ENCODE measurements at places on chromosomes 3 and 15.

- no peak for ATAC-seq
Measured at GRCh38 chr3:129688271-129688895, 81.9 kb upstream of the PLXND1 start.

GRCh38 chr3:170528726-170529125 is 57.1 kb downstream of the SLC7A14 start:
- ATAC-seq = no peak

GRCh38 chr3:15284121-15284889 is 48.1 kb downstream of the SH3BP5 start:
- no peak for ATAC-seq

DNA sequence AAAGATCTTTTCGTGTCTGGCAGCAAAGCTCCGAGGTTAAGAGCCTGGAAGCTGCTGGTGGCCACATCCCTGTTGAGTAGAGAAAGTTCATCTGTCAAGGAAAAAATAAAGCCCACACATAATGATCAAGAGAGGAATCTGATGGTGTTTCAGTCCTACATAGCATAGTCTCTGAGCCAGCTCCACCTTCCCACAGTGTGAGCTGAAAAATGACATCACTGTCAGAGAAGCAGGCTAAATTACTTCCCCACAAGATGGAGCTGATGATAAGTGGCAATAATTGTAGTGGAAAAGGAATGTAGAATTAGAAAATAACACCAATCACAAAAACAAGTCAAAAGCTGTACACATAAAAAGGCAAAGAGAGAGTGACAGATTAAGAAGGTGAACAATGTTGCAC is 84.5 kb downstream of the AQP9 start:
- no peak for ATAC-seq

- no peak for ATAC-seq
Measured at GRCh38 chr3:64152086-64152485, 73.2 kb downstream of the PRICKLE2 start.

DNA sequence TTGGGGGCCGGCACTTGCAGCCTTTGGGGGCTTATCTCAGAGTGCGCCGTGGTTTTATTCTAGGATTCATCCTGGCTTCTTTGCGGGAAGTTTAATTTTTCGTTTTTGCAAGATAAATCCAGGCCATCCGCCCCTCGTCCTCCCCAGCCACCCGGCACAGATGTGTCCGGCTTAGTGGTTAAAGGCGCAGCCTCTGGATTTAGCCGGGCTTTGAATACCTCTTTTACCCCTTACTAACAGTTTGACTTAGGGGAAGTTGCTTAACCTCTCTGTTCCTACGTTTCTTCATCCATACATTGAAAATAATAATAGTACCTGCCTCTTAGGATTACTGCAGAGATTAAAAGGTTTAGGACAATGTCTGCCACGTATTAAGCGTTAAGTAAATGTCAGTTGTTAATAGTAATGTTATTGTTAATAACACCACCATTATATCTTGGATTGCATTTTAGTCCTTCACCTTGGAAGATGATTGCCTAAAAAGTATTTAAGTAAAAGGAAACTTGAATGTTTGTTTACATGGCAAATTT is 714 bp downstream of the ECT2 start:
- ATAC-seq = no peak

DNA sequence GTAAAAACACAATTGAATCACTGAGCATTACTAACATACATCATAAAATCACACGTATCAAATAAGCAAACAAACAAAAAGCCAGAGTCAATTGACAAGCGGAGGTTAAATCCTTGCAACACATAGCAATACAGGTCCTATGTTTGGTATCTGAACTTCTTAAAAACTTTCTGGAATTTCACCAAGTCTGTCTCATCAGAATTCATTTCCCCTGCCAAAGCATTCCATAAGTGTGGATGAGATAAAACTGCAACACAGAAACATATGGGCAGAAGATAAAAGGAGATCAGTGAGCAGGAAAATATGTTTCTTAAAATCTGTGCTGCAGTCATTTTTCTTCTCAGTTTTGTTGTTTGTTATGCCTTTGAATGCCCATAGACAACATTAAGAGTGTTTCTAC is 1155.5 kb downstream of the TBL1XR1 start:
- no peak for ATAC-seq

DNA sequence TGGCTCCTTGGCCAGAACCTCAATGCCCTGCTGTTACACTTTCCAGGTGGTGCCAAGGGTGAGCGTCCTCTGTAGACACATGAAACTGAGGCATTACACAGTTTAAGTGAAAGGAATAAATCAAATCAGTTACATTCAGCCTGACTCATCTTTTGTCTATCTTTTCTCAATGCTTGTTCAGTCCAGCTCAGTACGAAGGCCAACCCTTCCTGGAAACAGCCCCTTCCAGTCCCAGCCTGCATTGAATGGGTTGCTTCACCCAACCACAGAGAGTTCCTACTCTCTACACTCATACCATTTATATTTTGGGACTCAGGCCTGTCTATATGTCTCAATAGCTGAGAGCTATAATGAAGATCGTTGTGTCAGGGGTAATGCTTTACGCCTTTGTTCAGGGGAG is 363.6 kb downstream of the RORA start:
- ATAC-seq = no peak

DNA sequence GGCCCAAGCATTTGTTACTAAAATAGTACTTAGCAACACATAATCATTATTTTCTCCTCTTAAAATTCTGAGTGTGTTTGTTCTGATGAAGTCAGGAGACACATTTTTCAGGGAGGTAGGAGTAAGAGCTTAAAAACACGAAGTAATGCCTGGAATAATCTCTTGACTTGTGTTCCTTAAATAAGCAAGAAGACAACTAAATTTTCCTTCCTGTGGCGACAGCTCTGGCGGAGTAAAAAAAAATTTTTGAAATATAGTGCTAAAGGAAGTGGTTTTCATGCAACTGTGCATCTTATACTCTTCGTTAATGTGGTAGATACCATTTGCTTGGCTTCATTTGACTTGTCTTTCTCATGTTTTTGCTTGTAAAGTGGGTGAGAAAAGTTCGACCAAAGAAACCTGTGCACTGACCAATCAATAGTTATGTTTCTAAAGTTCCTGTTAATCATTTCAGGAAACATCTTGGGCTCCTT is 11.1 kb upstream of the MBNL1 start:
- peak; percentile 86 for ATAC-seq

- ATAC-seq = no peak
Measured at GRCh38 chr3:78497767-78498166, 1270.0 kb downstream of the ROBO1 start.

- no peak for ATAC-seq
Measured at GRCh38 chr15:42077689-42078088, 16.7 kb downstream of the PLA2G4D start.

GRCh38 chr3:124829178-124829818 is 57.9 kb downstream of the ITGB5 start:
- no peak for ATAC-seq

- no peak for ATAC-seq
Measured at GRCh38 chr3:59339818-59340217, 290.0 kb upstream of the CFAP20DC start.

- no peak for ATAC-seq
Measured at GRCh38 chr15:34119291-34119690, 17.4 kb downstream of the PGBD4 start.

DNA sequence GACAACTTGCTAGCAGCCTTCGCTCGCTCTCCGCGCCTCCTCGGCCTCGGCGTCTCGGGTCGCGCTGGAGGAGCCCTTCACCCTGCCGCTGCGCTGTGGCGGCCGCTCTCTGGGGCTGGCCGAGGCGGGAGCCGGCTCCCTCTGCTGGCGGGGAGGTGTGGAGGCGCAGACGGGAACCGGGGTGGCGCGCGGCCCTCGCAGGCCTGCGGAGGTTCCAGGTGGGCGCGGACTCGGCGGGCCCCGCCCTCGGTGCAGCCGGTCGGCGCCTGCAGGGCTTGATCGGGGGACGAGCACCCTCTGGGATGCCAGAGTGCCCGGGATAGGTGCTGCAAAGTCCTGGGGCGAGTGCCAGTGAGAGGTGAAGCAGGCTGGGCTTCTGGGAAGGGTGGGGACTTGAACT is 989.9 kb downstream of the ROBO2 start:
- ATAC-seq = peak; percentile 24

GRCh38 chr15:99100245-99101173 is 4.4 kb upstream of the SYNM start:
- no peak for ATAC-seq

- no peak for ATAC-seq
Measured at GRCh38 chr15:25738171-25738965, 124.8 kb downstream of the ATP10A start.

- ATAC-seq = no peak
Measured at GRCh38 chr3:179902061-179902460, 134.7 kb downstream of the PEX5L start.

DNA sequence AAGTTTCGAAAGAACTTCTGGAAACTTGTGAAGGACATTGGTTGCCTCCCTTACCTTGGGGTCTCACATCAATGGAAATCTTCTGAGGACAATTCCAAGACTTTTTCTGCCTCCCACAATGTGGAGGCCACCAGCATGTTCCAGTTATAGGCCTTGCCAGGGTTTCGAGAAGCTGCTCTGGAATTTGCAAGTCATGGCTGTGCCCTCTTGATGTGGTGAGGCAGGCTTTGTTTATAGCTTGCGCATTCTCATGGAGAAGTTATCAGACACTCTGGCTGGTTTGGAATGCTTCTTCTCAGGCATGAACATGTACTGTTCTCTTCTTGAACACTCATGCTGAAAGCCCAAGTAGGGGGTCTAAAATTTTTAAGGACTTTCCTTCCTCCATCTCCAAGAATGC is 4.1 kb downstream of the CXCR6 start:
- no peak for ATAC-seq

GRCh38 chr15:68695061-68695595 is 116.3 kb downstream of the CORO2B start:
- ATAC-seq = no peak

GRCh38 chr3:128684986-128685726 is 34.5 kb upstream of the RPN1 start:
- no peak for ATAC-seq

DNA sequence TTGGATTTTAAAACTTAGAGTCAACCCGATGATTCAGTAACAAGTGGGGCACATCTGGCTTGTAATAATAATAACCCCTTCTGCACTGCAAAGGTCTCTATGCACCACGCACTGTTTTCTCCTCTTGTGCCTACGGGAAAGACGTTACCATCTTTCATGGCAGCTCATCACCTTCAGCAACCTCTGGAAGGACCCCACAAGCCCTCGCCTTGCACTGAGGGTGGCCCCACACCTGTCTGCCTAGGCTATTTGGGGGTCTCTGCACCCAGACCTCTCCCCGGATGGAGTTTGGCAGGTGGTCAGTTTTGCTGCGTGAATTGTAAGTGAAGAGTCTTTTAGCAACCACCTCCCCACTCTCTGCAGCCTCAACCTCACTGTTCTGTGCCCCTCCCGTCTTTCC is 138.6 kb upstream of the MEF2A start:
- ATAC-seq = no peak

DNA sequence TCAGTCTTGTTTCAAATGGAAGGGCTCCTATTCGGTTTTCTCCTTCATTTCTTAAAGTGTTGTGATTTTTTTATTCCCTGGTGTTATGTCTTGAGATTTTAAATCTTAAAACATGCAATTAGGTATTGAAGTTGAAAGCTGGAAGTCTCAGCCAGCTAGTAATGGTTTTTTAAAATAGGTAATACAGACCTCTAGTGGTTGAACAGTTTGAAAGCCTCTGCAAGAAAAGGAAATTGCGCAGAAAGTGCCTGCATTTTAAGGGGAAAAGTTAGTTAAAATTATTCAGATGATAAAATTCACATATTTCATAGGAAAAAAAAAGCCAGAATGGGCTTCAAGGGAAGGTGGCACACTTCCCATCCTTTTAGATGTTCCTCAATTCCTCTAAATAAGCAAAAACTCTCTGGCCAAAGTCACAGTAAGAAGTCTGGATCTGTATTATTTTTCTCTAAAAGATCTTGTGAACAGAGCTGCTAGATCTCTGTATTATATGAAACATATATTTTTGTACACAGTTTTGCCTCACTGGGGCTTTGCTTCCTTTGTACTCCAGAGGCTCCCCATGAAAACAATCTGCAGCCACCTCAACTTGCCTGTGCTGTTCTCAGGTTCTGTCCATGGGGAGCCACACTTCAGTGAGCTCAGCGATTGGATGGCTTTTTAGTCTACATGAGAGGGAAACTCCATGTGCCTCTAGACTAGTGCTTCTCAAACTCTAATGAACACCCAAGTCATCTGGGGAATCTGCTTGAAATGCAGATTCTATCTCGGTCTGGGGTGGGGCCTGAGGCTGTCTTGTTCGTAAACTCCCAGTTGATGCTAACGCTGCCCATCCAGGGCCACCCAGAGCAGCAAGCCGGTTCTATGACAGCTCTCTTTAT is 21.5 kb downstream of the AGTR1 start:
- ATAC-seq = no peak

GRCh38 chr3:98855806-98856400 is 45.6 kb downstream of the DCBLD2 start:
- ATAC-seq = no peak

DNA sequence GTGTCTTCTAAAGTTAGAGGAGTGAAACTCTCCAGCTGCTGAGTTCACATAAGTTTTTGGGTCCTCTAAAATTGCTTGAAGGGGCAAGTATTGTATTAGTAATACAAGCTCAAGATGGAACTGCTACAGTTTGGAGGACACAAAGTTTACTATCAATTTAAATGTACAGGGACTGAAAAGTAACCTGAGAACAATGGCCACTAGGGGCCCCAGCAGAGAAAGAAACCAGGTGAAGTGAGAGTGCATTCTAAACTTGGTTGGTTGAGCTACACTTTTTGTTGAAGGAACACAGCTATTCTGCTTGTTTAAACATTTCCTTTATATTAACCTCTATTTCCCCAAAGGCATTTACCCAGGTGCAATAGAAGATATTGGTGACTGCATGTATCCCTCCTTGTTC is 755.5 kb downstream of the GBE1 start:
- ATAC-seq = no peak

GRCh38 chr3:124336067-124336656 is 344.2 kb upstream of the ROPN1 start:
- no peak for ATAC-seq

DNA sequence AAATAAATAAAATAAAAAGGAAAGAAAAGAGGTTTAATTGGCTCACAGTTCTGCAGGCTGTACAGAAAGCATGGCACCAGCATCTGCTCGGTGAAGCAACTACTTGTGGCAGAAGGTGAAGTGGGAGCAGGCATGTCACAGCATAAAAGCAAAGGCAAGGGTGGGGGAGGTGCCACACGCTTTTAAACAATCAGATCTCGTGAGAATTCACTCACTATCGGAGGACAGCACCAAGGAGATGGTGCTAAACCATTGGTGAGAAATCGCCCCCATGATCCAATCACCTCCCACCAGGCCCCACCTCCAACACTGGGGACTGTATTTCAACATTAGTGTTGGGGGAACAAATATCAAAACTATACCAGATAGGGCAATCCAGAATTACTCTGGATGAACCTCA is 15.3 kb downstream of the SCG3 start:
- ATAC-seq = no peak

GRCh38 chr3:167350245-167350862 is 29.7 kb downstream of the ZBBX start:
- ATAC-seq = no peak

DNA sequence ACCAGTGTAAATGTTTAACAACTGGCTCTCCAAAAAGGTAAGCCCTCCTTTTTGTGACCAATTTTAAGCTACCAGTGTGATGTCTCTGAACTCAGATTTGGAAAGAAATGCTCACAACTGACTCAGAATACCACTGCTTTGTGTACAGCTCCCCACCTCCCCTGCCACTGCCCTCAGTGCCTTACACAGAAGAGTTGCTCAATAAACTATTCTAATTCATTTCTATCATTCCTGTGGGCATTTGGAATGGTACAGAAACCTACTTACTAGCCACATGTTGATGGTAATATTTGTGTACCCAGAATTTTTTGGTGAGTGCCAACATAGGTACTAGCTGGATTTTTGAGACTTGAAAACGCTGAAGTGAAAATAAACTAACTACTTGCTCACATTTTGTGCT is 16.0 kb downstream of the LRRN1 start:
- ATAC-seq = no peak

Measured in stimulated activated memory B cell treated with anti-CD40 and anti-IgM and Interleukin-4, amounts not matched to agents 10 μg/mL and 1 μg/mL and 100 μg/mL, for 72 hours (primary cell).